ENCODE measurements at places on chromosomes 6 and 20.

GRCh38 chr6:129981598-129981997, 36.8 kb upstream of the L3MBTL3 start:
- peak; percentile 27 for DNase-seq

DNA sequence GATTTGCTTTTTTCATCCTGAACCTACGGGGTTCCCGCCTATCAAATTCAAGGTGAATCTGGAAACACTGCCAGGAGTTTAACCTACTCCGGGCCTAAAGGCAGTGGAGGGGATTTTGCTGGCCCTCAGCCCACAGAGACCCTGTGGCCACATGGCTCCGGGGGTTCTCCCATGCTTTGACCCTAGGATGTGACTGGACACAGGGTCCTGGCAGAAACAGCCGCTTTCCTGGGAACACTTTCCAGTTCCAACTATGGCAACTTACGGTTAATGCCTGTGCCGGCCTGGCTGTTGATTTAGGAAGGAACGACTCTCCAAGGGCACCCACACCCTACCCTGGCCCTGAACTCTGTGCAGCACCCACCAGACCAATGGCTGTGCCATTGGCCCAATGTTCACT, 141.7 kb upstream of the RPS6KA2 start:
- DNase-seq: no peak

GRCh38 chr20:57688864-57689263, 21.0 kb downstream of the PMEPA1 start:
- DNase-seq: no peak

- DNase-seq: no peak
These were observed 132.4 kb upstream of the MAFB start for GRCh38 chr20:40821429-40821828.

DNA sequence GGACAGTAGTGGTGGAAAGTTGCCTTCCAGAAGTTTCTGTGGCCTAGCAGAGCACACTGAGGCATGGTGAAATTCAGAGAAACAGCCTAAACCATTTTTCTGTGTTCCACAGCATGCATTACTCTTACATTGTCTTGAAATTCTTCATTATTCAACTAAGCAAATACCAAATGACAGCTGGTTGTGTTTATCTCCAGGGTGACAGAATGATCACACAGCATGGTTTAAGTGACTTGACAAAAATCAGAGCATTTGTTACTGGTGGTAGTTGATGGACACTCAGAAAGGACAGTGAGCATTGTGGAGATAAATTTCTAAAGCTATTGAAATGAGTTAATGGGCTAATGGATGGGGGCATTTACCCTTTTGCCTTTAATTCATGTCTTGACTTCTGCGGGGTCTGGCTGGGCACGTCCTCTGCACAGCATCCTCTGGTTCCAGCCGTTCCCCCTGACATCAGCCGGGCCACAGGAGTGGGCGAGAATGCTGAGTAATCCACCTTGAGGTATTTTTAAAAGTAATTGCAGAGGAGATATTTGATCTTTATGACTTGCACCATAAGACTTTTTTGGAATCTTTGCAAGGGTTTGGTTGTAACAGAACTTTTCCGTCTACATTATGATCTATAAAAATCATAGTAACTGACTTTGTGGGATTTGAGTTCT, 78.9 kb upstream of the SCP2D1 start:
- DNase-seq: no peak

- DNase-seq: peak; percentile 44
These were observed 19.6 kb upstream of the FERMT1 start for GRCh38 chr20:6142348-6142993.

DNA sequence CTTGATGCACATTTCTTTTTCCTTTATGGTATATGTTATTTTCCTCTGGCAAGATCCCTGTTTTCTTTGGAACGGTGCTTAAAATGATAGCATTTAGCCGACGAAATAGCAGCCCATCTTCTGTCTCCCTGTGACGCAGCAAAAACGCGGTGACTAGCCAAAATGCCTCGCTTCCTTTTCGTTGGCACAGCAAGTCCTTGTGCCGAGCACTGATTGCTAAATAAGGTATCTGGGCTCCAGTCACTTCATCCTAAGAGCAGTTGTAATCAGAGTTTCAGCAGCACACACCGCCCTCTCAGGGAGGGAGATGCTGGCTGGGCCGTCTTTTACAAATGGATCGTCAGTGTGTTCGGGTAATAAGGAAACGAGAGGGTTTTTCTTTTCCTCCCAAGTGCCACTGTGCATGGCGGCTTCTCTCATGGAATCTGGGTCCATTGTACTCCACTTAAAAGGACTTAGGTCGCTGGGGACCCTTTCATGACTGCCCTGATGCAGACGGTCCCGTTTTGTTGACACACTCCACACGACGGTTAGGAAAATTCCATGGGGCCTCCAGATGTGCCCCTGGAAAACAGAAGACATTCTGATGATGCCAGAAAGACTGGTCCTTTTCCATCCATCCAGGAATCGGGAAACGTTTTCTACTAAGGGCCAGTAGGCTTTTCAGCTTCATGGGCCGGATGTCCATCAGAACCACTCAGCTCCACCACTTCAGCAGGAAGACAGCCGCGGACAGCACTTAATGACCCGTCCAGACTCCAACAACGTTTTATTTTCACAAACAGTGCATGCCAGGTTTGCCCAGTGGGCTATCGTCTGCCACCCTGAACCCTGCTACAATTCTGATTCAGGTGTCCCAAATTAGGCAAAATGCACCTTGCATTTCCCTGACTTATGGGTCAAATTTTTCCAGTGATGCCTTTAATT, 185.5 kb downstream of the CDH4 start:
- peak; percentile 52 for DNase-seq

DNA sequence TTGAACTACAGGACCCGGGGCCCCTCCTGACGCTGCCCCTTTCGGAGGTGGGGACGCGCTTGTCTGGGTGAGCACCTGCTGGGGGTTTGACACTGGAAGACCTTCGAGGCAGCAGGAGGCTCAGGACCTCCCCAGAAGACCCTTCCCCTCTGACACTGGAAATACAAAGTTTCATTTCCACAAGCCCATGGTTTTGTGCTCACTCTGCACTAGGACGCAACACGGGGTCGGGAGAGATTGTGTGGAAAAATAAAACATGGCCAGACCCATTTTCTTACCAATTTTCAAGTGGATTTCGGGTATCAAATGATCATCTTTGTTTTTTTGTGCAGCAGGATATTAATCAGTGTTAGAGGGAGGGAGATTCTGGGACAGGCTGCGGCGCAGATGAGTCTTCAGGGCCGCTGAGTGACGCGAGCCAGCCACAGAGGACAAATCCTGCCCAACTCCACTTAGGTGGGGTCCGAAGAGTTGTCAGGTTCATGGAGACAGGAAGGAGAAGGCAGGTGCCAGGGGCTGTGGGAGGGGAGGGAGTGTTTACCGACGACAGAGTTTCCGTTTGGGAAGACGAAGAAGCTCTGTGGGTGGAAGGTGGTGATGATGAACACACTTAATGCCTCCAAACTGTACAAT, 160.0 kb upstream of the AFDN start:
- DNase-seq: no peak

GRCh38 chr6:121647905-121648304, 212.5 kb downstream of the GJA1 start:
- peak; percentile 91 for DNase-seq

DNA sequence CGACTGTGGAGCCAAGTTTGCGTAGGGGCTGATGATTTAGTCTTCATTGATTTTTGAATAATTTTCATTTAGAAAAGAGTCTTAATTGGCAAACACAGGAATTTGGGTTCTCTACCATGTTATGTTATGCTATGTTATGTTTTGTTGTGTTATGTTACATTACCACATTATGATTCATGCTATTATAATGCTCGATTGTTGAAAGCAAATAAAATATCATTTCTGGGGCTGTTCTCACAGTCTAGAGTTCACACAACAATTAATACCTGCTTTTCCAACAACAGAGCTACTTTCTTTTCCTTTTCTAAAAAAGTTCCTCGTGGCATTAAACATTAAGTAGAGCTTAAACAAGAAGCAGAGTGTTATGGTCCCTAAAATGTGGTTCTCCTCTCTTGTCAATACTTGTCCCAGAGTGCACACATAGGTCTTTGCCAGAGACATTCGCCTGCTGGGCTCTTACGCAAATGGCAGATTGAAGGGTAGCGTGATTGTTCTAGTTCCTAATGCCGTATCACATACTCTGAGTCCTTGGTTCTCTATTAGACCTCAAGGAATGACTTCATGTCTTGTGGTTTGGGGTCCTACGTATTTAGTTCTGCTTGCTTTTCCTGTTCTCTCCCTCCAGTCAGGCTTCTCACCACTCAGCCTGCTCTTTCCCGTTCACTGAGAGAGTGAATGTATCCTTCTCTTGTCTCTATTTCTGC, 370.3 kb downstream of the CD109 start:
- DNase-seq: peak; percentile 27

DNA sequence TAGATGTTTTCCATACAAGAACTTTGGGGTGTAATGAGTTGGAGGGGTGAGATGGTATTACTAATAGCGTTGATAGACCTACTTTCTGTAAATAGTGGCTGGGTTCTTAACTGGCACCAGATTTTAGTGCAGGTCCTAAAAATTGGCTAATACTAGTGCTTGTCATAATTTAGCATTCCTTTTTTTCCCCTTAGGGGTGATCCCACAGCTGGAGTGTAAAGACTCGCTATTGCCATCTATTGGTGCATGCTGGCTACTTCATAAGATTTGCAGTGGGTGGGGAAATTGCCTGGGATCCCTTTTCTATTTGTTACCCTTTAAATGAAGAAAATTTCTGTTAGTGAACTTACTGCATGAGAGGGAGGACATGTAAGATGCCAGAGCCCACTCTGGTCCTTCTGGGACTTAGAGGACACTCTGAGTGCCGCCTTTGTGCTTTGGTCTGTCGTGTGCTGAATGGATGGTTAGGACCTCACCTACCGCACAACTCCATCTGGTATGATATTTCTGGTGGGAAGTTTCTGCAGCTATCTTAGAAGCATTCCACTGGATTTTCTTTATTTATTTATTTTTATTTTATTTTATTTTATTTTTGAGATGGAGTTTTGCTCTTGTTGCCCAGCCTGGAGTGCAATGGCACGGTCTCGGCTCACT, 195.5 kb downstream of the JARID2 start:
- peak; percentile 67 for DNase-seq

- peak; percentile 28 for DNase-seq
These were observed 113.6 kb upstream of the ID4 start for GRCh38 chr6:19723545-19723944.

GRCh38 chr6:33050014-33050810, 23.2 kb downstream of the HLA-DPA1 start:
- no peak for DNase-seq

- DNase-seq: no peak
These were observed 32.3 kb upstream of the PLEKHG1 start for GRCh38 chr6:150567380-150567779.

DNA sequence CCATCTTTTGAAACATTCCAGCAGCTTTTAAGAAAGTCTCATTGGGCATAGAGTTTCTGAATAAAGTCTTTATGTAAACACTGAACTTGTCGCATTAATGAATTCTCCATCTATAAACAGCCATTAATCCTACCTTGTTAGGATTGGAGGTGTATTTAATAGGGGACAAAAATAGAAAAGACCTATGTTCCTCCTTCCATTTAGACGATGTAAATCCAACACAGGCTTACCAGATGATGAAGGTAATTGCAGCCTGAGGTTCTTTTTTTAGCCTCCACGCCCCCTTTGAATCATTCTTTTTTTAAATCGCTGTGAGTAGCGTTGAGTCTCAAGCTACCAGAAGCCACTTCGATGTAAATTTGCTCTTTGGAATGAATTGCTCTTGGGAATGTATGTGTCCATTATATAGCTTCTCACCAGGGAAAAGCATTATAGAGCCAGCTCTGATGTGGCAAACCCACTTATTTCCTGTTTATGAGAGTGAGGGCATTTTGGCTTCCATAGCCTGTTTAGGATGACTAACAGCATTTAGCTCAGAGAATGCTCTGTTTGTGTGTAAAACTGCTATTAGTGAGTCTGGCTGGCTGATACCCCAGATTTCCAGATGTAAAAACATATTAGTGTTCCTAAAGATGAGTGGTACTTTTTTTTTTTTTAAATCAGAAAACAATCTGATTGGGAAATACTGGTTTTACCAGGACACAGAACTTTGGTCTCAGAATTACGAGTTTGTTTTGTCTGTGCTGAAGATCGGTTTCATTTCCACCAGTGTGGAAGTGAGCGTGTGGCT, 74.9 kb upstream of the CLDN20 start:
- peak; percentile 95 for DNase-seq

- DNase-seq: no peak
These were observed 59.8 kb downstream of the MRPL14 start for GRCh38 chr6:44067173-44068139.

DNA sequence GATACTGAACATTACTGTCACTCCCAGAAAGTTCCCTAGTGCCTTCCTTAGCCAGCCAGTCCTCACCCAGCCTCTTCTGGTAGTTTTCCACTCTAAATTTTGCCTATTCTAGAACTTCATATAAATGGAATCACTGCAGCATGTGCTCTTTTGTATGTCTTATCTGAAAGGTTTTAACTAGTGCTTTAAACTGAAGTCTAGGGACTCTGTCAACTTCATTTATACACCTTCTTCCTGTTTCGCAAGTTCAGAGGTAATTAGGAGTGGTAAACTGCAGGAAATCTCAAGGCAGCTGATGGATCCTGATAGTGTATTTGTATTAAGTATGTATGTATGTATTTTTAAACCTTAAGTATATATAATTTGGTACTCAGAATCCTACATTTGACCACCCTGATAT, 94.3 kb downstream of the TCP11 start:
- no peak for DNase-seq

DNA sequence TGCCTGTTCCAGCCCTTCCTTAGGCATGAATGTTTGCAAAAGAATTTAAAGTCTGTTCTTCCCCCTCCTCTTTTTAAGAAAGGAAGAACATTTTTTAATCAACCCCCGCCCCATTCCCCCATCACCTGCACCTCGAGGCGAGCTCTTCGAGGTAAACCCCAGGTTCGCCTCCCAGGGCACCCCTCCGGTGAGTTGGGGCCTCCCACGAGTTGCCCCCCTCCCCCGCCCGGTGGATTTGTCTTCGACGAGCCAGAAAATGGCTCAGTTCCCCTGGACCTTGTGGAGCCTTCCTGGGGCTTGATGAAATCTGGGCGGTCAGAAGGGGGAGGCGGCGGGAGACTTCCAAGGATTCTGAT, 256 bp upstream of the OVOL2 start:
- no peak for DNase-seq

- DNase-seq: no peak
These were observed 42.8 kb upstream of the LY86 start for GRCh38 chr6:6545616-6546317.

DNA sequence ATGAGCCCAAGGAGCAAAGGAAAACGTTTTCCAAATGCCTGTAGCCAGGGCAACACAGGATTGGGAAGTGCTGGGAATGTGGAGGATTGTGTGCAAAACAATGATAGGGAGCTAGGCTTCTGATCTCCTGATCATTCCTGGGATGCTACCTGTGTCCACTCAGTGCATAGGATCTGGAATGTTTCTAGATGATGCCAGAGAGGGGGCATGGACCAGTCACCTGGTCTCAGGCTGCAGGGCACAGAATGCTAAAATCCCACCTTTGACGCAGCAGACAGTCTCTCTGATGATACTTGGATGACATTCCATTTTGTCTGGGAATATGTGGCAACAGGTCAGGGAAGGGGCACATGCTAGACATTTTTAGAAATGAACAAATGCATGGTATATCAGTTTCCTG, 128.9 kb downstream of the CLIC5 start:
- peak; percentile 6 for DNase-seq

- DNase-seq: peak; percentile 84
These were observed 108.6 kb downstream of the CHD6 start for GRCh38 chr20:41509316-41510200.

GRCh38 chr20:56932575-56933330, 303.6 kb downstream of the TFAP2C start:
- no peak for DNase-seq

GRCh38 chr6:17032590-17032987, 69.3 kb upstream of the STMND1 start:
- DNase-seq: no peak

- no peak for DNase-seq
These were observed 9.9 kb upstream of the UST start for GRCh38 chr6:148736774-148737412.

Measured in amniotic epithelial cell (primary cell).